ENCODE measurements at places on chromosomes 11 and 22.

DNA sequence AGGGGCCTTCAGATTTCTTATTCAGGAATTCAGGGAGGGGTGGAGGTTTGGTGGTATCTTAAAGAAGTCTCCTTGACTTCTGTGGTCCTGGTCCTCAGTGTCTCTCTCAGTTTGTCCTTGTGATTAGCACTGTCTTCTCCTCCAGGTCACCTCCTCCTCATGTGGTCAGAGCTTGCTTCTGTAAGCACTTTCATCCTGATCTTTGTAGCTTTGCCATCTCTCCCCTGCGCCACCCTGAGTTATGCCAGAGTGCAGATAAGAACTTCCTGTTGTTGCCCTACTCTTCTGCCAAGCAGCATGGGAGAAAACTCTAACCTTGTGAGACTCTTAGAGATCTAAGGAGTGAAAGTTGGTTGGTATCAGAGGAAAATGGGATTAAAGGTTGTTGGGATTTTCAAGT, 30.9 kb downstream of the MICAL2 start:
- DNase-seq: no peak

GRCh38 chr22:36872084-36872483, 11.3 kb downstream of the NCF4 start:
- DNase-seq: no peak

GRCh38 chr11:101003468-101003867, 126.1 kb downstream of the PGR start:
- DNase-seq: no peak

- peak; percentile 73 for DNase-seq
Observed at GRCh38 chr22:31248138-31248745, 36.1 kb downstream of the LIMK2 start.

- no peak for DNase-seq
Observed at GRCh38 chr11:70303070-70303469, 32.6 kb downstream of the PPFIA1 start.

DNA sequence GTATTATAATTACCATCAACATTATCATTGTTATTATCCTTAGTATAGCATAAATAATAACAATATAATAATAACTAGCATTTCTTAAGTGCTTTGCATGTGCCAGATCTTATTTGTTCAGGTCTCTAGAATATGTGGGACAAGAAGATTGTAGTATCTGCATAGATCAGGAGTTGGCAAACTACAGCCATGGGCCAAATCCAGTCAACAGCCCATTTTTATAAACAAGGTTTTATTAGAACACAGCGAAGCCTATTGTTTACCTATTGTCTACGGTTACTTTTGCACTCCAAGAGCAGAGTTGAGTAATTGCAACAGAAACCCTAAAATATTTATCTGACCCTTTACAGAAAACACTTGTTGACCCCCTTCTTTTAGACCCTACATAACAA, 81.4 kb downstream of the SLC1A2 start:
- no peak for DNase-seq

GRCh38 chr11:8914661-8915018, 3.7 kb downstream of the AKIP1 start:
- no peak for DNase-seq

DNA sequence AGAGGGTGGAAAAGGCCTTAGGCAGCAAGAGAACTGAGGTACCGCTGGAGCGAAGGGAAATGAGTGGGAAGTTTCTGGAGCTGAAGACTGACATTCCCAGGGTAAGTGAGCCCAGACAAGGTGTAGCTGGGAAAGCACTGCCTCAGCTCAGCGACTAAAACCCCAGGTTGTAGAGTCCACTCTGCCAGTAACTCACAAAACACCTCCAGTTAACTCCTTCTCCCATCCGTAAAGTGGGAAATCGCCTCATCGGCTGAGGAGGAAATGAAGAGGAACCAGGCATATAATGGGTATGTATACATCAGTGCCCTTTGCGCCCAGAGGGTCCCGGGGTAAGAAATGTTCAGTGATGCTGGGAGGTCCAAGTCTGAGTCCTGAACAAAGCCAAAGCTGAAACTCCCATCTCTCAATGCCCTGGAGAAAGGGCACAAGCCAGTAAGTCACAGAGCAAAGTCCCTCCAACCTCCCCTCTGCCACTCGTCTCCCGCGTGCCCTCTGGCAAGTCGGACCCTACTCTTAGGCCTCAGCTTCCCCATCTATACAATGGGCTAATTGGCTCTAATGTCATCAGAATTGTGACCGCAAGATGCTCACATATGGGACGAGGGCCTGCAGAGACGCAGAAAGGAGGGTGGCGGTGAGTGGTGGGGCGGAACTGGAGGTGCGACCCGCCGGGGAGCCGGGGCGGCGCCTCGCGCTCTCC, 588 bp downstream of the VPS37C start:
- DNase-seq: no peak

GRCh38 chr11:92869716-92870115, 99.7 kb upstream of the MTNR1B start:
- DNase-seq: no peak

- no peak for DNase-seq
Observed at GRCh38 chr22:28505416-28506149, 174.1 kb downstream of the TTC28 start.

- DNase-seq: no peak
Observed at GRCh38 chr11:100584201-100584985, 102.7 kb upstream of the ARHGAP42 start.

GRCh38 chr11:13955971-13956421, 6.5 kb upstream of the SPON1 start:
- DNase-seq: peak; percentile 77

DNA sequence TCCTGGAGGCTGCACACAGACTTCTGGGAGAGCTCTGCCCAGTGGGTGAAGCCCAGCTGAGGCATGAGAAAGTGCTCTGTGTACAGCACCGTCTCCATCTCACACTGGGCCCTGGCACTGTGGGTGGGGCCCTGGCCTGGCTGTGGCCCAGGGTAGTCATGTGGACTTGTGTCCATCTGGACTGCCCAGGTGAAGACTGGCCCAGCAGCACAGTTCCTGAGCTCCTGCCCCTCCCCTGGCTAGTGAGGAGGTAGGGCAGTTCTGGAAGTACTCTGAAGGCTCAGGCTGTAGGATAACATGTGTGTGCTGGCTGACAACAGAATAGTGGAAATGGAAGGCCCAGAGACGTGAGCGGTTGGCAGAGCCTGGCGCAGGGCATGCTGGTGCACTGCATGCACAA, 35.4 kb downstream of the RSPH14 start:
- no peak for DNase-seq

GRCh38 chr11:67240576-67241389, 25.5 kb upstream of the GRK2 start:
- peak; percentile 80 for DNase-seq

DNA sequence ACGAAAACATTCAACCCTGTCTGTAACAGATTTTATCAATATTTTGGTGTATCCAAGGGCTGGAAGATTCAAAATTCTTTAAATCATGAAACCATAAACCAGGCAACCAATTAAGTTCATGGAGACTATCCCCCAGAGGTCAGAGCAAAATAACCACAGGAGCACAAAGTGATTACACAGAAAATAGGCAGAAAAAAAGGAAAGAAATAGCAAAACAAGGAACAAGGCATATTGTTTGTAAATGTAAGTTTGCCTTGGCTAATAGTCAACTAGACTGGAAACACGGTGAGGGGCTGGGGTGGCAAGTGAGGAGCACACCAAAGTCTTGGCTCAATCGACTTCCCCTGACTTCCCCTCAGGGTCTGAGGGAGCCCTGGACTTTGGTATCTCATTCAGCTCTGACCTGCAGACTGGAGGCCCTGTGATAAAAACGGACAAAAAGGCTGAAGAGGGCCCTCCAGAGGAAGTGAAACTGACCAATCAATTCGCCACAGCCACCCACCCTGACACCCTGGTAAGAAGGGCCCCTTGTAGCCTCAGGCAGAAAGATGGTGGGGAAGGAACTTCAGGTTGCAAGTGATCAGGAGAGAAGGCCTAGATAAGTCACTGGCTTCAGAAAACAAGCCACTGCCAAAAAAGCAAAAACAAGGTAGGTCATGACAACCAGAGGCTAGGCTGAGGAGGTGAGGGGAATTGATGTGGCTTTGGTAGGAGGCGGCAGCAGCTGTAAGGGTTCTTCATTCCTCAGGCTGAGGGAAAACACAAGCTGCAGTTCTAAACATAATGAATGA, 1.8 kb downstream of the SIK3 start:
- DNase-seq: peak; percentile 80

DNA sequence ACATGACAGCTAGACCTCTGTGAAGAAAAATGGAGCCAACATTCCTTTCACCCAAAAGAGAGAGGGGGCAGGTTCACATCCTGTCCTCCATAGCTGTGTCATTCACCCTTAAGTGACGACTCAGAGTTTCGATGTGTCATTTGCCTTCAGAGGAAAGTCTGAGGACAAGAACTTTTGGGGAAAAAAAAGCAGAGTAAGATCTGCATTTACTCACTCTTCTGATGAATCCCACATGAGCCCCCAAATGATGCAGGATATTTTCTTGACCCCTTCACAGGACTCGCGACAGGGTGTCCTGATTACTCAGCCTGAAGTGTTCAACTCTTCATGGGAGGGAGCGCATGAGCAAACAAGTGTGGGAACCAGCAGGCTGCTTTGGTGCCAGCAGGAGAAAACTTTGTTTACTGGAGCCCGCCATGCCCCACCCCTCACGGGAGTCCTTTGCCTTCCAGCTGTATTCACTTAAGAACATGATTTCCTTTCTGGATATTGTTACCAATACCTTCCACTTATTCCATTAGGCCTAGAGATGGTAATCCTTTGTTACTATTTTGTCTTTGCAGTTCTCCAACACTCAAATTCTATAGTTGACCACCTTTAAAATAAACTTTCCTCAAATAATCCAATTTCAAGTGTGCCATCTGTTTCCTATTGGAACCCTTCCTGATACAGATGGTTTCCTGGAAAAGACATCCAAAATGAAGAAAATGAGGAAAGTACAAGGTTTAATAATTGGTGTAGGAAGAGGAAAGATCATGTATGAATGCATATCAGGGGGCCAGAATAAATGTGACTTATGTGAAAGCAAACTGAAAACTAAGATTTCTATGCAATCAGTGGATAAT, 729.8 kb downstream of the FAM181B start:
- DNase-seq: no peak

GRCh38 chr11:72353861-72354260, 80.5 kb downstream of the CLPB start:
- no peak for DNase-seq

All from K562 (cell line).